ENCODE measurements at places on chromosomes 2 and 18.

GRCh38 chr2:144712550-144712940, 192.6 kb upstream of the ZEB2 start:
- no peak for DNase-seq

GRCh38 chr2:170822290-170823087, 5.8 kb downstream of the GAD1 start:
- DNase-seq: no peak

DNA sequence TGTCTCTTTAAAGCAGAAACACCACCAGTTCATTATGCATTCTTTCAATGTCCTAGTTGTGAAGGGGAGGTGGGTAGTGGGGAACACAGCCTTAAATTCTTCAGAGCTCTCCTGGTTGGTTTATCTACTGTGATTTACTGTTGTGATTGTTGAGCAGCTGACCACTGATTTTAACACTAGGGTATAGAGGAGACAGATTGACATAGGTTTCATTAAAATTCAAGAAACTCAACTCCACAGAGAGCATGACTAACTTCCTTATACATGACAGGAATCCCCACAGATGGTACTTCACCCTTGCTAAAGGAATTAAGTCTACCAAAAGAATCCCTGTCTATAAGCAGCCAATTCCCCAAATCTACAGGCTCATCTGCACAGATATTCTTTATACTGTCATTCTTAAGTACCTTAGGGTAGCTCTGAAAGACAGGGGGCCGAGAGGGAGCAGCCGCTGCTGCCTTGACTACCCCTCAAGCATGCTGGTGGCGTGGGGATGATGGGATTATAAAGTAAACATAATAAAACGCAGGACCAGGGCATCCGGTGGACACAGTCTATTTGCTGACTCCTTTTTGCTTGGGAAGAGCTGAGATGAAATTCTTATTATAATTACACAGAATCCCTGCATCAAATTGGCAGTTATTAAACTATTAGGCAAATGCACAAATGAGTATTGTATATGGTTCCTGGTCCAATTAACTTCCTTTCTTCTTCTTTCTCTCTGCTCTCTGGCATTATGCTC, 1377.6 kb upstream of the PIK3C3 start:
- no peak for DNase-seq

DNA sequence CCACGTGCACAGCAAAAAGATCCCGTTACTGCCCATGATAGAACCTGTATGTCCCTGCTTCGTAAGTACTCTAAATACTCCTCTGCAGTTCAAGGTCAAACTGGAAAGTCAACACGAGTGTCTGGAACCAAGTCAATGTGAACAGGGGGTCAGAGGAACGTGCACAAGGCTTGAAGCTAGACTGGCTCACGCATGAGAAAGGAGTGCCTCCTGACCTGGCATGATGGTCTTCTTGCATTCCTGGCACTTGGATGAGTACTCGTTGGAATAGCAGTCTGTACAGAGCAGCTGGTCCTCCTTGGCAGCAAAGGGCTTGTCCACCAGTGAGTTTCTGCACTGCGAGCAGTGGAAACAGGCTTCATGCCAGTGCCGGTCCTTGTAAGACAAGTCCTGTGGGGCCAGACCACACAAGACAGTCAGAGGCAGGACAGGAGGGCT, 25.5 kb downstream of the FHL2 start:
- no peak for DNase-seq

DNA sequence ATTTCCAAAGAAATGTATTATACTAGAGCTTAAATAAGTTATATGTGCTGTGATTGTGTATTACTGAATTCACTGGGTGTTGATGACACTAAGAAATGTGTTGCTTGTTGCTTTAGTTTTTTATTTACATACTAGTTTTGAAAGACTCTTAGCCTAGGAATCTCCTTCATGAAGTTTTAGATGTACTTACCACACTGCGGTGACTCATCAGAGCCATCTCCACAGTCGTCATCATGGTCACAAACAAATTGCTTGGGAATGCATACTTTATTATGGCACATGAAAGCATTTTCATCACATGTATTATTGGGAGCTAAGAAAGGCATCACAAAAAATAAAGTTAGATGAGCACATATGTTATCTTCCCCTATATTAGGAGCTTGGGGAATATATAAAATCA, 1624.2 kb downstream of the LRP1B start:
- no peak for DNase-seq

DNA sequence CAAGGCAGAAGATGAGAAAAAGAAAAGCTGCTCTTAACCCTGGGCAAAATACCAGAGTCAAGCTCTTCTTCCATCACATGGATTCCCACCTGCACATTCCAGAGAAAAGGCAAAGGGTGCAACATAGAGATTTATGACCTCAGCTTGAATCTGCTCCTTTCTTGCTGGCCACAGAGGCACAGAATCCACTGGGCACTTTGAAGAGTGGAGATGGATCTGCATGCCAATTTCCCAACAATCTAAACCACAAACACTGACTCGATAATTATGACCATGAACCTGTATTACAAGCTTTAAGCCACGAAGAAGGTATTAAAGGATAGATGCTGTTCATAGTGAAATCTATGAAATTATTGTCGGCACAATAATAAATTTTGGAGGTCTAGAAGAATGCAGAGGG, 237.3 kb downstream of the PID1 start:
- DNase-seq: no peak

GRCh38 chr2:7973801-7974480, 707.9 kb upstream of the ID2 start:
- no peak for DNase-seq

DNA sequence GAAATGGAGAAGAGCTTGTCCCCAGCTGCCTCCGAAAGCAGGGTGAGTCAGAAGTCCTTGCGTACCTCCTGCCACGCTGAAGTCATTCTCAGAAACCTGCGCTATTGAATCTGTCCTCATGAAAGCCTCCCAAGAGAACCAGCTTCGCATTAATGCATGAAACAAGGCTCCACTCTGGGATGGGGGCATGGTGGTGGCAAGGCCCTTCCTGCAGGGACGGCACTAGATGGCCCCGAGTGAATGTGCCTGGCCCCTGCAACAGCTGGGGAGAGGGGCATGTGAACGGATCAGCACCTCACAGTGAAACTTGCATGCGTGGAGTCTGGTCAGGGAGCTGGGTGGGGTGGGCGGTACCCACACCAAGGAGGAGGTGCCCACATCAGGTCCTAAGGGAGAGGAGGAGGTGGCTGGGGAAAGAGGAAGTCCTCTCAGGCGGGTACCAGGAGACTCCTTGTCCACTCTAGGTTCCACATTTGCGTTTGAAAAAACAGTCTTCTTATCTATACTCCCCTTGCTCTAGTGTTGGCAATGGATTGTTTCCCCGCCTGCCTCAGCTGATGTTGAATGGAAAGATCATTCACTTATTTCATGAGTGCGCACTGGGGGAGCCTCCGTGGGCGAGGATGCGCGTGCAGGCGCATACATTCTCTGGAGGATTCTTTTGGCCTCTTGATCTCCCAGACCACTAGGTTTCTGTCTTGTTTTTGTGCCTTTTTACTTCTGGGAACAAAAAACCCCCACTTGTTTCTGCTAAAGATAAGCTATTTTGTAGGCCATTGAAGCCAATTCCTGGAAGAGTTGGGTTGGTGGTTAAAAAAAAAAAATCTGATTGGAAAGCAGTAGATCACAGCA, 104.7 kb downstream of the KLHL29 start:
- DNase-seq: no peak

DNA sequence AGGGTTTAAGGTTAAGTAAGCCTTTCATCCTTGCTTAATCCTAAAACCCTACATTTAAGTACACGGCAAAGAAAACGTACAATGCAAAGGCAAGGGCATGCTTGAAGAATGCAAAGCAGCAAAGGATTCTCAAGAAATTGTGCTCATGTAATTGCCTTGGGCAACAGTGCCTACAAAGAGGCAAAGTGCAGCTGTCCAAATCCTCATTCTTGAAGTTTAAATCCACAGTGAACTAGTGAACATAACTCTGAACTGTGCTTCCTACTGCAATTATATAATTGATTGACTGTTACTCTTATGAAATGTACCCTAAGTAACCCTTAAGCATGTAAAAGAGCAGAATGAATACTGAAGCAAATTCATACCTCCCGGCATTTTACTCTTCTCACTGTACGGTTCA, 85.4 kb downstream of the MAP3K20 start:
- DNase-seq: no peak

GRCh38 chr2:71166812-71167211, 36.4 kb downstream of the MPHOSPH10 start:
- no peak for DNase-seq

DNA sequence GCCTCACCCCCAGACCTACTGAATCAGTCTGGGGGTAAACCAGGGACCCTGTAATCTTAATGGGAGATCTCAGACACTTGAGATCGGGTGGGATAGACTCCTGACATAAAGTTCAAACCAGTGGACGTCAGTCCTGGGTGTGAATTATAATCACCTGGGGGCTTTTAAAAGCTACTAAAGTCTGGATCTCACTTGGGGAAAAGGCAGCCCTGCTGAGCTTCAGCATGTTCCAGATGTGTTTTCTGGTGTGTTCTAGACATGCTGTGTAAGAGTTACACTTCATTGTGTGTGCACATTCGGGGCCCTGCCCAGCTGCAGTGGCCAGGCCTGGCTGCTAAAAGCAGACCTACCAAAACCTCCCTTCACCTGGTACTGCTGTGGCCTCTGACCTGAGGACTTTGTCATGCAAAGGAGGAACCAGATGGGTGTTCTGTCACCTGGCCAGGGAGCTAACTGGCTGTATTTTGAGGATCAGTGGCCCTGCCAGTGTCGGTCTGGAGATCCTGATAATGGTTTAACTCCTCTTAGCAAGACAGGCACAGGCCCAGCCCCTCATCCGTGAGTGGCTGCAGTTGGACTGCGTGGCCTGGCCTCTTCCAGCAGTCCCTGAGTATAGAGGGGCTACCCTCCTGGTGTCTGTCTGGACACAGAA, 10.6 kb downstream of the RRM2 start:
- DNase-seq: no peak

GRCh38 chr2:55490554-55490953, 29.0 kb upstream of the CFAP36 start:
- DNase-seq: no peak

- no peak for DNase-seq
Observed at GRCh38 chr2:215529271-215529670, 93.4 kb upstream of the FN1 start.

DNA sequence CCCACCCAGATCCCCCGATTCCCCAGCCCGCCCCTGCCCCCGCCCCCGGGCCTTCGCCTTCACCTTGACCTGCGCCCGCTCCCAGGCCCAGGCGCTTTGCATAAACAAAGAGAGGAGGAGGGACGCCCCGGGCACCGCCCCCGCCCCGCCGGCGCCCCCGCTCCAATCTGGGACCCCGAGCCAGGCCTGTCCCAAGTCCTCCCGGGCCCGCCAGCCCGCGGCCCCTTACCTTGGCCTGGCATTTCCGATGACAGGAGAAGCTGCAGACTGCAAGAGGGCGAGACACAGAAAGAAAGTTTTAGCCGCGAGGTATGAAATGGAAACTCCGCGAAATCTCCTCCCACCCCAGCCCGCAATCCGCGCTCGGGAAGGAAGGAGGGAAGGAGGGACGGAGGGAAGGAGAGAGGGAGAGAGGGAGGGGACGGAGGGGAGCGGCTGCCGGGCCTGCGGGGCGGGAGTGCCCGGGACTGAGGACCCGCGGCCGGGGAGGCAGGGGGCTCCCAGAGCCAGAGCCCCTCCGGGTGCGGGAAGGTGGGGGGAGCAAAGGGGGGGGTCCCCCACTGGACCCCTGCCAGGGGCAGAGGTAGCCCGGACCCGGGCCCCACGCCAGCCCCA, 24.2 kb downstream of the TNS1 start:
- DNase-seq: no peak

GRCh38 chr2:43197588-43197896, 28.9 kb downstream of the ZFP36L2 start:
- no peak for DNase-seq

- DNase-seq: no peak
Observed at GRCh38 chr18:903701-904100, 970 bp upstream of the ADCYAP1 start.

- DNase-seq: no peak
Observed at GRCh38 chr2:183283209-183283608, 159.0 kb downstream of the NUP35 start.
